Left renal pelvis (tissue), 4 donors: ENCODE measurements at places on chromosomes 16 and 17.

GRCh38 chr17:58052945-58053715 lies 30.1 kb upstream of the DYNLL2 start:
- no peak for DNase-seq

DNA sequence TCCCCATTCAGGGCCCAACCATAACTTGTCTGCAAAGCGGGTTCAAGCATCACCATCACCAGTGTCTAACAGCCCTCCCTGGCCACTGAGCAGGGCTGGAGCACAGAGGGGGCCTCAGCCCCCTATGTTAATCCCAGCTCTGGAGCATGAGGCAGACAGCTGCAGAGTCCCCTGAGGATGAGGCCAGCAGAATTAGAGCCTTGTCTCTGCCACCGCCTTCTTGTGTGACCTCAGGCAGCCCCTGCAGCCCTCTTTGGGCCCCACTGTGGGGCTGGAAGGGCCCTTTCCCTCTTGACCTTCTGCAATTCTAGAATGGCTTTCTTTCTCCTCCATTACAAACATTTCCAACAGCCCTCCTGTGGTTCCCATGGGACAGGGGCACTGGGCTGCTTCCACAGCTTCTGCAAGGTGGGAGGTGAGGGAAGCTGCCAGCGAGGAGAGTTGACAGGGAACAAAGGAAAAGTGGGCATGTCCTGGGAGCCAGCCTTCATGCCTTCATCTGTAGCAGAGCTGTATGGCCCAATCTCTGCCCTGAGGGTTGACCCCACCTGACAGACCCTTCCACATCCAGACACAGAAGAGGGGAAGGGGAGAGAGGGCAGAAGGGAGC lies 65.7 kb downstream of the TMEM132E start:
- no peak for DNase-seq

- DNase-seq, result no peak
Measured at GRCh38 chr16:80300876-80301275, 239.9 kb upstream of the DYNLRB2 start.

GRCh38 chr16:84484579-84485254 lies 19.7 kb downstream of the MEAK7 start:
- DNase-seq, result no peak

- no peak for DNase-seq
Measured at GRCh38 chr16:17444658-17445057, 26.1 kb downstream of the XYLT1 start.

- DNase-seq, result no peak
Measured at GRCh38 chr17:197352-197751, 15.9 kb upstream of the DOC2B start.

DNA sequence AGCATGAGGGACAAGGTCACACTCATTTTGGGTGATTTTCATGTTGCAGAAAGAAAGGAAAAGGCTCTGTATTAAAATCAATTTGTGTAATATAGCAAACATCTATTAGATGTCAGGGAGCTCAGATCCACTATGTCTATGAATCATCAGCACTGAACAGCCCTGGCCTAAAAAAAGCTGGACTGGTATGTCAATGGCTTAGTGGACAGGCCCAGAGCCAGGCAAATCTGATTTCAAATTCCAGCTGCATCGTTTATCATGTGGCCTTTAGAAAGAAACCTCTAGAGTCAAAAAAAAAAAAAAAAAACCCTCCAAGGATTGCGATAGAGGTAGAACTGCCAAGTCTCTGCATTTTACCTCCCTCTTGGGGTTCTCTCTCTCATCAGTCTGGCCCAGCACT lies 5.4 kb downstream of the GAS7 start:
- DNase-seq, result no peak
